Activated gamma-delta T cell treated with Interleukin-2 at 50 U/mL for 16 hours (primary cell): ENCODE measurements at places on chromosomes 2 and 18.

DNA sequence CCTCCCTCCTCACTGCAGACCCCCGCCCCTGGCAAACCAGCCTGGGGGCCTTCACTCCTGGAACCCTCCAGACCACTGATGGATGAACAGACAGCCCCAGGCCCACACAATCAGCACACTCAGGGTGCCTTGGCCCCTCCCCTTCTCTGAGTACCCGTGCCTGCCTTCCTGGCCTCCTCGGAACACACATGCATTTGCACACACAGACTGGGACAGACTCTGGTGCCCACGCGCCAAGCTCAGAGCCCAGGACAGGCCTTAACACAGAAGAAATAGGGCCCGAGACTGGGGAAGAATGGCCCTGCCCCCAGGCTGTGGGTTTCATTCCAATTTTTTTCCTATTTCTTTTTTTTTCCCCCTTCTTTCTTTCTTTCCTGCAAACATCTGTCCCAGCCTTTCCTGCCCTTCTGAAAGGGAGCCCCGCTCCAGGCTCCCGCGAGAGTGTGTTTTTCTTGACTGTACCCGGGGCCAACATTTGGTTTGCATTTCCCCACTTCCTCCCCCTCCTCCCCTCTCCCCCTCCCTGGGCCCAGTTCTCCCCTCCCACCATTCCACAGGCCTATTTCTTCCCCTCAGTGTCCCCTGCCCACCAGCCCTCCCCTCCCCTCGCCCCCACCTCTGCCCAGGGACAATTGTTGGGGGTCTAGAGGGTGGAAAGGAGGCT is 618 bp upstream of the TNS1 start:
- DNase-seq, result no peak

DNA sequence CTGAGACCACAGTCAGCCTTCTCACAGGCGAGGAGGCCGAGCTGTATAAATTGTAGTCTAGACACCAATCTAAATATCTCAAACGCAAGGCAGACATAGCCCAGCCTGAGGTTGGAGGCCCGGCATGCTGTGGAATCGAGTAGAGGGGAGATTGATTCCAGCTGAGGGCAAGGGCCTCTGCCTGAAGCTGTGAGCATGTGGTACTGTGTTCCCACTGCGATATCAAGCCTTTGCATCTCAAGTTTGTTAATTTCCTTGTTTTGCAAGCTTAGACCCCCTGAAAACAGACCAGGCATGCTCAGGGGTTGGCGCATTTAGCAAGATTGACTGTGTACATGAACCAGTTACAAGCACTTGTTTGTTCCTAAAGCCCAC is 65.1 kb upstream of the FOSL2 start:
- DNase-seq, result no peak

GRCh38 chr2:124081154-124081716 is 56.1 kb downstream of the CNTNAP5 start:
- DNase-seq, result no peak

DNA sequence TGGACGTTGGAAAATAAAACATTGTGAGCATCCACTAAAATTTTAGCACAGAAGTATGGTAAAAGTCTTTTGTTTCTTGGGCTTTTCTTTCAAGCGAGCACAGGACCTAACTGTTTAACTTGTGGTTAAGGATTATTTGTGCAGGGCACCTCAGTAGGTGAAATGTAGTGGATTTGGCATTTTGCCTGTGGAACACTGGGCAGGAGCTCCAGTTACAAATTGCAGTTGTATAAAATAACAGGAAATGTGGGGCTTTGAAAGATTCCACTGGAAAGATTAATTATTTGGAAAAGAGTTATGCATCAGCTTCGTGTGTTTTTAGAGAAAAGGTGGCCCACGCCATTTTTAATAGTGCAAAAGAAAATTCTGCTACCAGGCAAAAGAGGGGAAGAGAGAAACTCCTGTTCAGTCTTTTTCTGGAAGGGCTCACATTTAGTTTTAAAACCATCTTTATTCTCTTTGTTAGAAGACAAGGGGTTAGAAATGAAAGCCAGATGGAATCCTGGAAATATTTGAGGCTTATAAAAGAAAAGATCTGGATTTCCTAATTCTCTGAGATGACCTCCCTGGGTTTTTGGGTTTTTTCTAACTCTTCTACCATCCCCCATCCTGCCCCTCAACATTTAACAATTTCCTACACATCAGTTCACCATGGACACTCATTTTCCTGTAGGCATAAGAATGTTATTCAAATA is 144.3 kb upstream of the SERTAD2 start:
- DNase-seq, result no peak

DNA sequence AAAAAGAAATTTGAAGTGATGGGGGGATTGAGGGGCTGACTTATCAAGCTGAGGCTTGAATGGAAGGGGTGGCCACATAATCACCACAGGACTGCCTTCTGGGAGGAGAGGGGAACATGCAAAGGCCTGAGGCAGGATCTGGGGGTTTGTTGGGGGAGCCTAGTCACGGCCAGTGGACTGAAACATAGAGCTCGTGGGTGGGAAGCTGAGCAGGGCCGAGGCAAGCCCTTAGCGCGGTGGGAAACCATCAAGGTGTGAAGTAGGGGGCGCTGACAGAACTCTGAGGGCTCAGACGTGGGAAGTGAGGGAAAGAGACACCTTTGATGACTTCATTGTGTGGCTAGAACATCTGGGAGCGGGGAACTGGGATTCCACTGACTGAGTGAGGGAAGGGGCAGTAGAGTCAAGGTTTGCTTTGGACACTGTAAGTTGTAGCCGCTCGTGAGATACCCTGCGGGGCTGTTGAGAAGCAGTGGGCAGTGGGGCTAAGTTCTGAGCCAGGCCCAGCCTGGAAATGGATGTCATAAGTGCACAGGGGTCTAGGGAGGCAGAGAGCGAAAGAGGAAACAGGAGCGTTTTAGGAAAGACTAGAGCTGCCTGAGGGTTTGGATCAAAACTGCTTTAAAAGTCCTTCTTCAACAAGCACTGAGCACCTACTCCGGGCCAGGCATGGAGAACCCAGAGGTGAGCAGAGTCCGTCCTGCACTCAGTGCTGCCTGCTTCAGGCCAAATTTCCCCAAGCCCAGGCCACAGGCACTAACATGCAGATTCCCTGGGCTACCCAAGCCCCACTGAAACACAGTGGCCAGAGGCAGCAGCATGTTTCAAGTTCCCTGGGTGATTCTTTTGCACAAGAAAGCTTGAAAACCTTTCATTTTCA is 686 bp upstream of the SNORC start:
- no peak for DNase-seq

GRCh38 chr2:53793261-53793660 is 6.4 kb downstream of the ERLEC1 start:
- DNase-seq, result no peak

GRCh38 chr2:28661589-28662001 is 90.0 kb upstream of the PPP1CB start:
- DNase-seq, result no peak

GRCh38 chr2:135773917-135774316 is 32.3 kb downstream of the UBXN4 start:
- DNase-seq, result no peak

- no peak for DNase-seq
Measured at GRCh38 chr2:127416506-127417001, 1.7 kb upstream of the PROC start.

DNA sequence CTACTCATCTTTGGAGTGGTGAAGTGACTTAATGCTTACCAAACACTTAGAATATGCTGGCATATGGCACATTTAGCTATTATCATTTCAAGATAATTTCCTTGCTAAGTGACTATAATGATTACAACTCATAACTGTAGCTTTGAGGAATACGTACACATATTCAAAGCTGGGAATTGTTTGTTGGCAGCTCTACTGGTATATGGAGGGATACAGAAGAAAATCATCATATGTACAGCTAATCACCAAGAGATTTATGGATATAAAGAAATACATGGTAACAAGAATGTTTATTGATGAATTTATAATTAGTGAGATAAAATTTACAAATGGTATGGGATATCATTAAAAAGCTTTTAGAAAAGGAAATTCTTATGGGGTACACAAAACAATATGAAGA is 207.2 kb downstream of the GALNT13 start:
- no peak for DNase-seq

DNA sequence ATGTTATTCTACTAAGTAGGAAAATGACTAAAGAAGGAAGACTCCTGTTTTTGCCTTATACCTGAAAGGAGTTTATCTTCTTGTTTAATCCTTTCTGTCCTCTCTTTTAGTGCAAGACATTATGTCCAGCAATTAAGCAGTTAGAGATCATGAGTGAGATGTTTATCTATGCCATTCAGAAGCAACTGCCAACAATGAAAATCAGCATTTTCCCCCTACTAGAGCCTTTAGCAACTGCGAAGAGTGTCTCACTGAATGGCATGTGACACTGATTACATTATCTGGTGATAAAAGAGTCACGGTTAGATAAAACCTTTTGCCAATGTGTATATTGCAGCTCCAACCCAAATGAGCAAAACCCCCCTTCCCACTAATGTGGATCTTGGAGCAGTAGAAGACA is 357.7 kb upstream of the SYT4 start:
- no peak for DNase-seq

- no peak for DNase-seq
Measured at GRCh38 chr2:224206816-224207215, 167.7 kb upstream of the SERPINE2 start.

- no peak for DNase-seq
Measured at GRCh38 chr2:174868878-174869277, 104.6 kb upstream of the CHRNA1 start.

GRCh38 chr2:223967981-223968380 is 10.7 kb downstream of the MRPL44 start:
- DNase-seq, result no peak

DNA sequence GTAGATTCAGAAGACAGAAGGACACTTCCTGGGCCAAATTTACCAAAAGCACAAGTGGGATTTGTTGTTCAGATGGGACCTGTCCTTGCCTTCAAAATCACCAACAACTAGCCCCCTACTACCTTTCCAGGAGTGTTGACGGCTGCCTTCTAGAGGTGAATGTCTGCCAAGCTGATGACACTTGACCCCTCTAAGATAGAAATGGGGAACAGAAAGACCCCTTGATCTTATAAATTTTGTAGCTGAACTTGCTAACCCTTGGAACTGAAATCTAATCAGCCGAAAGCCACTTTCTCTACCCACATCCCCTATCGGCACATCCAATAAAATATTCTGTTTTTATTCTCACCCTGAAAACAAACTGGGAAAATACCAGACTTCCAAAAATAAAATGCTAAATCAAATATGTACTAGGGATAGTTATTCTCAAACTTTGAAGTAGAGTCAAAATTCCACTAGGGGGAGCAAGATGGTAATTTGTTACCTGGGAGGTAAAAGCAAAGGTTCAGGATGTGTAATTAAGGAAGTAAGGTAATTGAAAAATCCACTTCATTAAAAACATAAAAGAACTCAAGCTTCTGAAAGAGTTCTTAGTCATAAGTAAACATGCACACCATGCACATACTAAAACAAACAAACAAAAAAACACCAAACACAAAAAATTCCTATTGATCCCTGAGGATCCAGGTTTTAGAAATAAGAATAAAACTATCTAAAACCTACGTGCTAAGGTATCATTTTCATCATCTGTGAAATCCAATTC is 119.2 kb downstream of the ANKRD44 start:
- no peak for DNase-seq

- DNase-seq, result no peak
Measured at GRCh38 chr2:179758636-179759035, 102.8 kb downstream of the ZNF385B start.

GRCh38 chr18:22838639-22839277 is 94.4 kb upstream of the RBBP8 start:
- no peak for DNase-seq

DNA sequence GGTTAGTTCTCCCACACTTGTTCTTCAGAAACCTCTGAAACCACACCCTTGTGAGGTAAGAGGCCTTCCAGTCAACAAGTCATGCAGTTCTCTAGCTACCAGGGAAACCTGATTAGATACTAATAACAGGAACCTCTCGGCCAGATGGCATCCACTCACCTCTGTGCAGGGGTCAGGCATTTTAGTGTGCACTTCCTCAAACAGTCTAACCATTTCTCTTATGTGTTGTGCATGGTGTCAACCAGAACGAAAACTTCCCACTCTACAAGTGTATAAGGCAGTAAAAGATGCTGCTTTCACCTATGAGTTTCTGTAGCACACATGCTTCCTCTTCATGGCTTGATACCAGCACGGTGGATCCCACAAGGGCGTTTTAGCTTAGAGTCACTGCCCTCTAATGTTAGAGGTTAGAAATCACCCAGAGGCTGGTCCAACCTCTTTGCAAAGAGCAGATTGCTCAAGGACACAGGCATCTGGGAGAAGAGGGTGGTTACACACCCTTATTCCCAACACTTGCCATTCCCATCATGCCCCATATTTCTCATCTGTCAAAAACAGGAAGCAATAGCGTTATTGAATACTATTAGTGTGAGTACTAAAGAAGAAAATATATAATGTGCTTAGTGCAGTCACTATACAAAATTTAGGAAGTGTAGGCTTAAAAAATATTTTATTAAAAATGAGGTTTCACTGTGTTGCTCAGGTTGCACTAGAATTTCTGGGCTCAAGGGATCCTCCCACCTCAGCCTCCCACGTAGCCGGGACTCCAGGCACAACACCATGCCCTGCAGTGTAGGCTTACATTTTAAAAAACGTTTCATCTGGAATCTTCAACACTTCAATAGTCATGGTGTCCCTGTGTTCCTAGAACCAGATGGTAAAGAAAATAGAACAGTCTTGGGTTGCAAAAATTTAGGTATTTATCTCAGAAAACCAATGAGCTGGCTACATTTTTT is 34.5 kb upstream of the RAB31 start:
- no peak for DNase-seq

- no peak for DNase-seq
Measured at GRCh38 chr2:104340162-104340561, 513.8 kb upstream of the POU3F3 start.

GRCh38 chr18:49617865-49618264 is 56.0 kb downstream of the LIPG start:
- no peak for DNase-seq

- no peak for DNase-seq
Measured at GRCh38 chr2:16406496-16407289, 258.9 kb downstream of the CYRIA start.

- DNase-seq, result no peak
Measured at GRCh38 chr2:148966438-148966758, 72.1 kb upstream of the LYPD6B start.

DNA sequence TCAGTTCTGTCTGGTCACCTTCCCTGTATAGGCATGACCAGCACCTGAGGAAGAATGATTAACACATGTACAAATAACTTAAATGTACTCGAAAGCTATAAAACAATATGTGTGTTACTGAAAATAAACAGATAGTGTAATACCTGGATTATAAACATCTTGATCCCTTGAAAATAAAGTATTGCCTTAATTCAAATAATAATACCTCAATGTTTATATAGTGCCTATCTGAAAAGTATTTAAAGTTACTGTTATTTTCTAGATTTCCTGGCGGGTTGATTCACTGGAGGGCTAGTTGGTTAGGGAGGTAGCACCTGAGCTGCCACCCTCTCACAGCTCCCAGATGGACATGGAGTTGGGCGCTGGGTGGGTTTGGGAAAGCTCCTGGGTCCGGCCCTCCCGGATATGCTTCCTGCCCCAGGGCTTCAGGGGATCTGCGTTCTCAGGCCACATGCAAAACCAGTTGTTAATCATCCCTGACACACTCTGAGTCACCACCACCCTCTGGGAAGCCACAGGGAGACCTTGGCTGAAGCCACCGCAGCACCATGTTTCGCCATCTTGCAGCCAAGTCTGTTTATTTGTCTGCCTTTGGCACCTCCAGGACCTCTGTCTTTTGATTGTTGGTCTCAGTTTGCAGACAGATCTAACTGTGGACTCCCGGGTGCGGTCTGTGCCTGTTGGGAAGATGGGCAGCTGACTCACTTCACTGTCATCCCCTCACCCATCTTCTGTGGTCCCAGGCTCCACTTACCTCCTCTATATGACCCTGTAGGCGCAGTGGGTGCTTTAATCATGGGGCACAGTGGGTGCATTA is 35.3 kb downstream of the RAB31 start:
- no peak for DNase-seq

GRCh38 chr2:5187283-5187682 is 504.9 kb upstream of the SOX11 start:
- no peak for DNase-seq
